Activated T-cell treated with anti-CD3 and anti-CD28 coated beads, Interleukin-2, amount 50 U/mL, for 24 hours (primary cell): ENCODE measurements at places on chromosomes 7 and 10.
A peak's percentile ranks its signal among the peaks of the same experiment; 100 is the strongest.

- no peaks in the 10 kb centered on the region for H3K27me3 ChIP-seq
- DNase-seq = no peak
- H3K4me1 ChIP-seq = no peaks in the 10 kb centered on the region
- no peaks in the 10 kb centered on the region for H3K36me3 ChIP-seq
- H3K27ac ChIP-seq = no peak overlapping the region
These were observed 35.2 kb upstream of the ITPRID1 start for GRCh38 chr7:31478721-31479120.

DNA sequence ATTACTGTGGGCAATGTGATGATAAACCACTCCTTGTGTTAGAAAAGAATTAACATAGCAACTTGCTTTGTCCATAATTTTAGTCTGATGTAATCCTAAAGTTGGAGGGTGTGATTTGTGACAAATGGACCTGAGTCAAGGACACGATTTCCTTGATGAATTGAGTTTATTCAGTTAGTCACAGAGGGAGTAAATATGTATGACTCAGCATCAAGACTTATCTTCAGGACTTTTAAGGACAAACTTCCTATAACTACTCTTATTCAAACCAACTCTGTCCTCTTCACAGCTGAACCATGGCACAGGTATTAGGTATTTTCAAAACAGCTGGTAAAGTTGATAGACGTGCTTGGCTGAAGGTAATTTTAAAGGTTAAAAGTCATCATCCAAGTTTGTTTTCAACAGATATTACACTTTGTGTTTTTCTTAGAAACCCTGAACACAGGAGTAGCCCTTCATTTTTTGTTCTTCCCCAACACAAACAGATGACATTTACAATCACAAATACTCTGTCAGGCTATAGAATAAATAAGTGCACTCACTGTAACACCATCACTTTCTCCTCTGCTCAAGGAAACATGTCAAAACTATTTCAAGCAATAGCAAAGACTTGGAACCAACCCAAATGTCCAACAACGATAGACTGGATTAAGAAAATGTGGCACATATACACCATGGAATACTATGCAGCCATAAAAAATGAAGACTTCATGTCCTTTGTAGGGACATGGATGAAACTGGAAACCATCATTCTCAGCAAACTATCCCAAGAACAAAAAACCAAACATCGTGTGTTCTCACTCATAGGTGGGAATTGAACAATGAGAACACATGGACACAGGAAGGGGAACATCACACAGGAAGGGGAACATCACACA, 54.5 kb downstream of the COA1 start:
- DNase-seq = no peak
- peak overlapping the region; percentile 67 for H3K27ac ChIP-seq
- peaks cover 89% of the 10 kb centered on the region for H3K4me1 ChIP-seq
- no peak overlapping the region for H3K4me3 ChIP-seq
- peaks cover 46% of the 10 kb centered on the region for H3K36me3 ChIP-seq
- no peaks in the 10 kb centered on the region for H3K27me3 ChIP-seq

- no peaks in the 10 kb centered on the region for H3K36me3 ChIP-seq
- H3K27me3 ChIP-seq = no peaks in the 10 kb centered on the region
- no peak for DNase-seq
- no peak overlapping the region for H3K4me3 ChIP-seq
These were observed 43.1 kb downstream of the MBL2 start for GRCh38 chr10:52729271-52730104.

GRCh38 chr10:23341004-23341403, 3.6 kb downstream of the C10orf67 start:
- DNase-seq = no peak
- H3K27me3 ChIP-seq = no peaks in the 10 kb centered on the region
- H3K36me3 ChIP-seq = no peaks in the 10 kb centered on the region
- peak overlapping the region; percentile 60 for H3K27ac ChIP-seq
- H3K4me3 ChIP-seq = no peak overlapping the region
- H3K4me1 ChIP-seq = peaks cover 77% of the 10 kb centered on the region

DNA sequence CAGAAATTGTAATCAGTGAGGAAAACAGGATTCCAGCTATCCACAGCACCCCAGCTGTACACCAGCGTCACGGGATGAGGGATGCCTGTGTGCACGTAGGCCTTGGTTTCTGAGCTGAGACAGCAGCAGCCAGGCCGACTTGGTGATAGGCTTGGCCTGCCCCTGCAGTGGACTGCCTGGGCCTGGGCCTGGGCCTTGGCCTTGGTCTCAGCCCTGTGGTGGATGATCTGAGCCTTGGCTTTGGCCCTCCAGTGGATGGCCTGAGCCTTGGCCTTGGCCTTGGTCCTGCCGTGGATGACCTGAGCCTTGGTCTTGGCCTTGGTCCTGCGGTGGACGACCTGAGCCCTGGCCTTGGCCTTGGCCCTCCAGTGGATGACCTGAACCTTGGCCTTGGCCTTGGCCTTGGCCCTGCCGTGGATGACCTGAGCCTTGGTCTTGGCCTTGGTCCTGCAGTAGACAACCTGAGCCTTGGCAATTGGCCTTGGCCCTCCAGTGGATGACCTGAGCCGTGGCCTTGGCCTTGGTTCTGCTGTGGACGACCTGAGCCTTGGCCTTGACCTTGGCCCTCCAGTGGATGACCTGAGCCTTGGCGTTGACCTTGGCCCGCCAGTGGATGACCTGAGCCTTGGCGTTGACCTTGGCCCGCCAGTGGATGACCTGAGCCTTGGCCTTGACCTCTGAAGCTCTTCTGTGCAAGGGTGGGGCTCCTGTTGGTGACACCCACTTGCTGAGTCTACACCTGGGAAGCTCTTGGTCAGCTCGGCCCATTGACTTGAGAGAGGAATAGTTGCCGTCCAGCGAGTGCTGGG, 93.8 kb downstream of the CUX1 start:
- H3K4me3 ChIP-seq = no peak overlapping the region
- H3K36me3 ChIP-seq = peaks cover 10% of the 10 kb centered on the region
- H3K27me3 ChIP-seq = no peaks in the 10 kb centered on the region
- H3K27ac ChIP-seq = no peak overlapping the region

DNA sequence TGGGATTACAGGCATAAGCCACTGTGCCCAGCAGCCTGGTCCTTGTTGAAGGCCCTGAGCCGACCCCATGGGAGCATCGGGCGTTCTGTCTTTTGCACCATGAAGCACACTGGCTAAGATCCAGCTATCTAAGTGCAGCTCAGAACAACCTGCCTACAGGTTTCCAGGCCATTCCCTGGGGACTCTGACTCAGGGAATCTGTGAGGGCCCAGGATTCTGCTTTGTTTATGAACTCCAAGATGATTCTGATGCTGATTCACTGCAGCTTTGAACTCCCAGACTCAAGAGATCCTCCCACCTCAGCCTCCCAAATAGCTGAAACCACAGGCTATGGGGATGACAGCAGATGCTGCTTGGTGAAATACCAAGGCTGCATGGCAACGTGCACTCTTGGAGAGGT, 30.2 kb downstream of the NPTX2 start:
- H3K36me3 ChIP-seq = no peaks in the 10 kb centered on the region
- H3K27me3 ChIP-seq = peaks cover 13% of the 10 kb centered on the region
- no peak for DNase-seq
- no peak overlapping the region for H3K4me3 ChIP-seq

GRCh38 chr10:120732067-120732466, 119.1 kb upstream of the WDR11 start:
- peaks cover 5% of the 10 kb centered on the region for H3K27me3 ChIP-seq
- H3K36me3 ChIP-seq = no peaks in the 10 kb centered on the region
- no peaks in the 10 kb centered on the region for H3K4me1 ChIP-seq
- no peak overlapping the region for H3K27ac ChIP-seq
- no peak for DNase-seq

DNA sequence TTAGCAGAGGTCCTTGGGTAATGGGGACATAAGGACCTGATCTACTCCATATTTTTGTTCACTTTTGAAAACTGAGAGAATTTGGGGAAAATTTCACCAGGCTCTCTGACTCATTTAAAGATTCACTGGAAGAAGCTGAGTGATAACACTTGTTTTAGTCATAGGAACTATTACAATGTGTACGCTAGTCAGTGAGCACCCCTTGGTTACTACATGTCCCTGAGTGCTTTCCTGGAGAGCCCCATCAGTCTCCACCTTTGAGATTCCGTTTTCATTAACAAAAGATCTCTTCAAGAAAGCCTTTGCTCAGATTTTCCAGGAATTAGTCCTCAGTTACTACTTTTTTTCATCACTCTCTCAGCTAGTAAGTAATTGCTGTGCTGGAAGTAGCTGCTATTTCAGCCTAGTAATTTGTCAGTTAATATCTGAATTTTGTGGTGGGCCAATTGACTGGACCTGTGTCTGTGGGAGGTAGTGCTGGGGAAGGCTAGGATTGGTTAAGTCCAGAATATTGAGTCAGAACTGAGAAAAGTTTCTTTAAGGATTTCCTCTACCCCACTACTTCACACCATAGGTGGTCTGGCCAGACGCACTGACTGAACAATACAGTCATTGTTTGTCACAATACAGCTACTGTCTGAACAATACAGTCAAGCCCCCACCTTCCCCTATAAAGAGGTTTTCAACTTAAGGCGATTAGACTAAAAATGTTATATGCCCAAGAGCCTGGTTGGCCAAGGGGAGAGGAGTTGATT, 235.0 kb downstream of the CCDC7 start:
- peak overlapping the region; percentile 38 for H3K27ac ChIP-seq
- H3K27me3 ChIP-seq = no peaks in the 10 kb centered on the region
- H3K4me1 ChIP-seq = peaks cover 8% of the 10 kb centered on the region
- H3K36me3 ChIP-seq = peaks cover 43% of the 10 kb centered on the region

- DNase-seq = no peak
- H3K27me3 ChIP-seq = no peaks in the 10 kb centered on the region
These were observed 39.1 kb downstream of the LRRC20 start for GRCh38 chr10:70343312-70343711.

DNA sequence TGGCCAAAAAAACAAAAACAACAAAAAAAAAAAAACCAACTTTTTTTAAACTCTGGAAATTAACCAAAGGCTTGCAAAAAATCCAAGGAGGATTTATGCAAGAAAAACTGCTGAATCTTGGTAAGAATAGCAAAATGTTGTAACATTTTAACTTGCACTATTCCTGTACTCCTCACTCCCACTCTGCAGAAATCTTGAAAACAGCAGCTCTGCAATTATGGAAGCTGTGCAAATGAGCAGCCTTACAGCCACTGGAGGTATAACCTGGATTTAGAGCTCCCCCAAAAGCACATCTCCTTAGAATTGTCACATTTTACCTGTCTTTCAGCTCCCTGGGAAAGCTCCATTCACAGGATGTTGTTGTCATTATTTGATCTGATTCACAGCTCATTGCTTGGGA, 41.8 kb upstream of the LRGUK start:
- no peaks in the 10 kb centered on the region for H3K4me1 ChIP-seq
- H3K27me3 ChIP-seq = no peaks in the 10 kb centered on the region
- no peak overlapping the region for H3K27ac ChIP-seq
- peaks cover 5% of the 10 kb centered on the region for H3K36me3 ChIP-seq

- peaks cover 32% of the 10 kb centered on the region for H3K4me1 ChIP-seq
- no peak for DNase-seq
- H3K4me3 ChIP-seq = no peak overlapping the region
- no peaks in the 10 kb centered on the region for H3K27me3 ChIP-seq
- no peaks in the 10 kb centered on the region for H3K36me3 ChIP-seq
These were observed 2.1 kb downstream of the NOS3 start for GRCh38 chr7:150992833-150993302.

DNA sequence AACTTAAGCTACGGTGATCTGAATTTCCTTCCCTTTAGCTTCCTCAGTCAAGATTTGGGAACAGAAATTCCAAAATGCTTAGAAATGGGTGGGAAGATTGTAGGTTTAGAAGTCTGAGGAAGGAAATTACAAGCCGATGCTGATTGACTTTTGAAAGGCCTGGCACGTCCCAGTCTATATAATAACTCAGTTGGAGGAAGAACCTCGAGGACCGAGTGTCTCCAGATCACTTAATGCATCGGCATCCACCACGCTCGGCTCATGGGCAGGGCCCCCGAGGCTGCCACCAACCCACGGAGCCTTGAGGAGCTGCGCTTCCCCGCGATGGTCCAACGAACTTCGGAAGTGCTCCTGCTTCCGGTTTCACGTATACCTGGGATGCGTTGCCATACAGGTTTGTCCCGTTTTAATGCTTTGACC, 10.4 kb upstream of the SP8 start:
- peaks cover 17% of the 10 kb centered on the region for H3K4me1 ChIP-seq
- H3K27me3 ChIP-seq = peaks cover 76% of the 10 kb centered on the region
- H3K27ac ChIP-seq = no peak overlapping the region
- no peaks in the 10 kb centered on the region for H3K36me3 ChIP-seq
- peak overlapping the region; percentile 78 for H3K4me3 ChIP-seq

GRCh38 chr10:126738001-126738400, 67.5 kb upstream of the C10orf90 start:
- no peak for DNase-seq
- no peaks in the 10 kb centered on the region for H3K36me3 ChIP-seq
- H3K27ac ChIP-seq = no peak overlapping the region
- H3K4me3 ChIP-seq = no peak overlapping the region

DNA sequence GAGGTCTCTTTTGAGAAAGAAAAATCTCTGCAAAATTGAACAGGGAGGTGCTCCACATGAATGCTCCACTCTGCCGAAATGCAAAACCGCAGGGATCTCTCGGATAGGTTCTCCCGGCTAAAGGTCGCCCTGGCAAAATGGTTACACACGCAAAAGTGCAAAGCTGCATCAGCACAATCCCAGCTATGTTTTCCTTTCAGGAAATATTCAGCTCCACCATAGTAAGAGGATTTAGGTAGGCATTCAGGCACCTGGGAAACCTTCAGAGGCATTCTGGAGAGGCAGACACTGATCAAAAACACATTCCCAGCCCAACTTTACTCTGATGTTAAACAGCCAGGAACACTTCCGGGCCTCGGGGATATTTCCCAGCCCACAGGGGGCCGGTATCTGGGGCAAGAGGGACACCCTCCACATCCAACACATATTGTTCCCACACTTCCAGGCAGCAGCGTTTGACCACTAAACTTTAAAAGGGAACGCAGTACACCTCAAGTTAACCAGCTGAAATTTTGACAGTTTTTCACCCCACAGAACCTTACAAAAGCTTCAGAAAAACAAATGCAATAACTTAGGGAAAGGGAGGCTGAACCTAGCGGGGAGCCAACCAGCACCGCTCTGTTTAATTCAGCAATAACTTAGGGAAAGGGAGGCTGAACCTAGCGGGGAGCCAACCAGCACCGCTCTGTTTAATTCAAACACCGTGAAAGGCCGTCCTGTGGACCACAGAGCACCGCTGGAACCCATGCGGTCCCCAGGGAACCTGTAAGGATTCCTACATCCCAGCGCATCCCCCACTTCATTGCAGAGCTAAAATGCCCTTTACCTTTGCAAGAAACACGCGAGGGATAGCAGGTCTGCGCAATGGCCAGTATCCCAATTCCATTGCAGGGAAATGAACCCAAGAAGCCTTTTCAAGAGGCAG, 45.9 kb downstream of the TNS3 start:
- H3K36me3 ChIP-seq = no peaks in the 10 kb centered on the region
- no peaks in the 10 kb centered on the region for H3K4me1 ChIP-seq
- H3K4me3 ChIP-seq = no peak overlapping the region
- no peak overlapping the region for H3K27ac ChIP-seq
- H3K27me3 ChIP-seq = peaks cover 34% of the 10 kb centered on the region
- DNase-seq = no peak

DNA sequence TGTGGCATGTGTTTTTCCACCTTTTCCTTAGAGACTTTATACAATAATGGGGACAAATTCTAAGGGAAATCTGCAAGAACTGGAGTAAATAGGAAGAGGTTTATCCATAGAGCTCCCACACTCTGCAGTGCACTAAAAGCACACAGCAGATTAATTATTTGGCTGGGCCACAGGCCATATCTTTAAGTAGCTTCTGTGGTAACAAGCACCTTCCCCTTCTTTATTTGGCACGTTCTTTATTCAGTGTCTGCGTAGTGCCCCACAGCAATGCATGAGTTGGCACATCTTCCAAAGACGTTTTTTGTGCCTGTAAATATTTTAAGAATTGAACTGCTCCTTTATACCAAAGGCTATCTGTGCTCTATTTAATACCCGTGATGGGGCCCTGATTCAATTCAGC, 104.9 kb upstream of the MBL2 start:
- no peaks in the 10 kb centered on the region for H3K27me3 ChIP-seq
- no peak for DNase-seq
- H3K36me3 ChIP-seq = no peaks in the 10 kb centered on the region
- no peak overlapping the region for H3K4me3 ChIP-seq
- no peaks in the 10 kb centered on the region for H3K4me1 ChIP-seq
- no peak overlapping the region for H3K27ac ChIP-seq
